Activated T-cell treated with anti-CD3 and anti-CD28 coated beads, Interleukin-2, amount 50 U/mL, for 24 hours (primary cell): ENCODE measurements at places on chromosomes 3 and 15.

DNA sequence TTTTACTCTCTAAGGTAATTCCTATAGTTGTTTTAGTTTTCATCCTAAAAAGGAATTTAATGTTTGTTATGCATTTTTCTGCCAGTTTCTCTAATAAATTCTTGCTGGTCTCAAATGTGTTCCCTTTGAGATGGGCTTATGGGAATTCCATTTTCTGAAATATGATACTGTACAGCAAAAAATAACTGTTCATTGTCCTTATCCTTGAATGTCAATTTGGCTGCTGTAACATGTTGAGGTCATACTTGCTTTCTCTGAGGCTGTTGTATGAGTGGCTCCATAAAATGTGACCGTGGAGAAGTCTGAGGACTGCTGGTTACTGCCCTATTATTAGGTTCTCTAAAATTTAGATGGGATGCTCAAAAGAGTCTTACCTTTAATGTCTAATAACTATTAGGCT is 266.5 kb downstream of the ADAMTS17 start:
- no peak for DNase-seq

GRCh38 chr3:39668420-39668819 is 141.0 kb upstream of the MYRIP start:
- DNase-seq = no peak

- no peak for DNase-seq
Observed at GRCh38 chr3:65550137-65550536, 488.6 kb downstream of the MAGI1 start.

- no peak for DNase-seq
Observed at GRCh38 chr3:143123353-143123984, 3.9 kb downstream of the CHST2 start.

DNA sequence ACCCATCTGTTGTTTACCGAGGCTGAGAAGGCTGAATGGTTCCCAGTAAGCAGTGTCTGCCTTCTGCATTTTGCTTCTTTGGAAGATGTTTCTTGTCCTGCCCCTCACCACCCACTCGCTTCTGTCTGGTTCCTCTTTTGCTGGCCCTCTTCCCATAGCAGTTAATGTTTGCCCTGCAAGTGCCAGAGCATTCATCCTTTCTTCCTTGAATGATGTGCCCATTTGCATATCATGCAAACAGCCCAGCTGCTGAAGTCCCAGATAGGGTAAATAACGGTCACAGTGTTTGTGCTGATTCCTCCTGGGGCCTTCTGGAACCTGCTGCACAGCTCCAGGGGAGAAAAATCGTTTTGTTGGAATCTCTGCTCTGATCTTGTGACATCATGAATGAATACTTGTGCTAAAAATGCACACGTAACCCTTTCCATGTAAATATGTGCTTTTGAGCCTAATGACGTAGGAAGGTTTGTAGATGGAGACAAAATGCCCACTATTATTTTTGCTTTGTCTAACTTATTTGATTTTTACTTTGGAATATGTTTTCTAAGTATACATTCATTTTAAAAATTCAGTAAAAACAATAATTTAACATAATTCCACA is 381.0 kb downstream of the SOX2 start:
- no peak for DNase-seq

GRCh38 chr3:175272392-175272791 is 413.3 kb downstream of the NAALADL2 start:
- DNase-seq = no peak
